ENCODE measurements at places on chromosomes 11 and 22.
A peak's percentile ranks its signal among the peaks of the same experiment; 100 is the strongest.

DNA sequence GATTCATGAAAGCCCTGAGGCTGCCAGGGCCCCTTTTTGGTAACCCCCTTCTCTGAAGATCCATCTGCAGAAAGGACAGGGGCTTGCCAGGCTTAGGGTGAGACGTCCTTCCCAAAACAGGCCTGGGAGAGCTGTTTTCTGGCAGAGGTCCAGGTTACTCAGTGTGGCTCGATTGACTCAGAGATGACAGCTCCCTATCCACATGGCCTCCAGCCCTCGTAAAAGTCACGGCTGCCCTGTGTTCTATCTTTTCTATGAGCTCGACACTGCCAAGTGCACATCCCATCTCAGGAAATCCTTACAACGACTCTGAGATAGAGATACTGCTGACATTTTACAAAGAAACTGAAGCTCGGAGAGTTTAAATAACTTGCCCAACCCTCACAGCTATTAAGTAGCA is 20.4 kb downstream of the ADAMTS8 start:
- no peak for DNase-seq

- no peak for DNase-seq
Observed at GRCh38 chr11:123607781-123608180, 46.6 kb downstream of the SCN3B start.

DNA sequence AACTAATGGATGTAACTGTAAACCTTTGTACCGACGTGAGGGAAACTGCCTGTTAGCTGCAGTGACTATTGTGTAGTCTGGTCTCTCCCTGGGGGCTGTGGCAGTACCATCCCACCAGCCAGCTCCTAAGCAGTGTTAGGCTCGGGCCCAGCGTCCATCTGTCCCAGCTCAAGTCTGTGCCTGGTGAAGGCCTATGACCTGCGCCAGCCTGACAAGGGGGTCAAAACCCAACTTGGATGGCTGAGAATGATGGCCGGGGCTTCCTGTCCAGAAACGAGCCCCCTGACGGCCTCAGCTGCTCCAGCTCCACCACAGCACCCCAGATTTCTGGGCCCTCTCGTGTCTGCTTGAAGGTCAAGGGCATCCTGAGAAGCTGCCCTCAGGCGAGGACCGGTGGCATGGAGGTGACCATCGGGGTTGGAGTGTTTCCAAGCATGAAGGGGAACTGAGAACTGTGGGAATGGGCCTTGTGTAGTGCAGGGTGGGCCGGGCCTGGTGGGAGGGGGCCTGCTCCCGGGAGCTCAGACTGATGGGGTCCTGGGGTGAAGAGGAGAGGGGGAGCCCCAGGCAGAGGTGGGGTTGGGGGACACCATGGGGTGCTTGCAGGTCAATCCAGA is 14.3 kb upstream of the SPI1 start:
- no peak for DNase-seq

- DNase-seq = no peak
Observed at GRCh38 chr11:41446566-41446965, 12.9 kb downstream of the LRRC4C start.

DNA sequence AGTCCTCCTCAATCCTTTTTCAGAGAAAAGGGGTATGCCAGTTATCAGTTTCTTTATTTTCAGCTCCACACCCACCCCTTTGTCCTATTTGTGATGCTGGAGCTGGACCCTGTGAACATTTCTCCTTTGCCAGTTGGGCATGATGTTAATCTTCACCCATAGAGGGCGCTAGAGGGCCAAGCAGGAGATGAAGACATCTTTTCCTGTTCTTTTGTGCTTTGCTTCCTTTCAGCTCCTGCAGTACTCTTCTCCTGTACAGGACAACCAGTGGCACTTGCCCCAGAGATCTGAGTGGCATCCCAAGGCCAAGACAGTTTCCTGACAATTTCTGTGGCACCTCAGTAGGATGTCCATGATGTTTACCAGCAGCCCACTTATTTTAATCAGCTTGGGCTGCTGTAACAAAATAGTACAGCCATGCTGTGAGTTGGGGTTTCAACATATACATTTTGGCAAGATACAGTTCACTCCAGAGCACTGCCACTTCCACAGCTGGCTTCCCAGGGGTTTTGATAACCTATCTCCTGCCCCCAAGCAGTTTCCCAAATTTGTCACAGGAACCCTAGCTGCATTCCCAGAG is 4.6 kb downstream of the SAA2 start:
- DNase-seq = peak; percentile 27

DNA sequence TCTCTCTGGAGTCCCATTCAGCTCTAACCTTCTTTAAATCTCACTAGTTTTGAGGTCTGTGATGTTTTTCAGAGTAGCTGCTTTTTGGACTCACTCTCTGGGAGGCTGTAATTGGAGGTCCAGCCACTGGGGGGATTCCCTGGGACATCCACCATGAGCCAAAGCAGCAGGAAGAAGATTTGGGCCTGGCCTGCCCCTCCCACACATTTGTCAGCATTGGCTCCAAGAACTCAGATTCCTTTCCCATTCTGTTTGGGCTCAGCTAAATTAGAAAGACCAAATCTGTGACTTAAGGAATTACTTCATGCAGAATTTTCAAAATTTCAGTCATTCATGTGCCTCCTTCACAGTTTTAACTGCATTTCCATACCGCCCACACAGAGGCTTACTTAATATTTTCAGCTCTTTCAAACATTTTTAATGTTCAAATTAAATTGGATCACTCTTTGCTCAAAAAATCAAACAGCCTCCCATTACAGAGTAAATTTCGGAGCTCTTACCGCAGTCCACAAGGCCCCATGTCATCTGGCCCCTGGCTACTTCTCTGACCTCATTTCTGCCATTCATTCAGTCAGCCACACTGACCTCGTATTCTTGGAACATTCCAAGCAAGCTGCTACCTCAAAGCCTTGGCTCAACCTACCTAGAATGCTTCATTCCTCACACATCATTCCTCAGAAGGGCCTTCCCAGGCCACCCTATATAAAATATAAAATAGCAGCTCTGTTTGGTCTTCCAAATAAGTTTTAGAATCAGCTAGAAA is 54.5 kb upstream of the RRAS2 start:
- DNase-seq = no peak

DNA sequence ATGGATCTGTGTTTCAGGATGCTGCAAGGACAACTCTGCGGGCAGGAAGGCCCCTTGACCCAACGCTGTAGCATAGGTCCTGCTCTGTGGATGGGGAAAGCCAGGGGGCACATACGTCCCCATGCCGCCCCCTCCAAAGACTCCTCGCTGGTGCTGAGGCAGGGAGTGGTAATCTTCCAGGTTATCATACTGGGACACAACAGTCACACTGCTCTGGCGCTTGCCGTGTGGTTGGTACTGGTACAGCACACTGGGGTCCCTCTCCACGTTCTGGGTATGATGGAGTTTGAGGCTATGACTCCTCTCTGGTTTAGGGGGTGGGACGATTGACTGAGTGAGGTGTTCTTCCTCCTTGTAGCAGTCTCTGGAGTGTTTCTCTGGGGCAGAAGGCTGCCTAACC is 26.2 kb upstream of the TP53AIP1 start:
- DNase-seq = no peak

DNA sequence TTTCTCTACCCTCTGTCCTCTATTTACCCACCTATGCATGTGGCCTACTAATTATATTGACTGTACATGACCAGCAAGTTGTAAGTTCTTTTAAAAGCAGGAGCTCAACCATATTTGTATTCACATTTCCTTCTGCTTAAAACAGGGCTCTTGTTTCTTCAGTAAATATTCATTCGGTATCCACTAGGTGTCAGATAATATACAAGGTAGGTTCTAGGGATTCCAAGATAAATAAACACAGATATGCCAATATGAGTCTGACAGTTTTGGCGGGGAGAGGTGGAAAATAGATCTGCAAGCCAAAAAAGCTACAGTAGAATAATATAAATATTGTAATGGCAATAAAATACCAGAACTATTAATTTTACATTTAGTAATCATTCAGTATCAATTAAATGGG is 15.3 kb upstream of the RAB30 start:
- DNase-seq = peak; percentile 81

GRCh38 chr11:85805387-85805786 is 5.6 kb downstream of the SYTL2 start:
- no peak for DNase-seq

- DNase-seq = no peak
Observed at GRCh38 chr11:99565333-99565732, 544.6 kb downstream of the CNTN5 start.

- DNase-seq = peak; percentile 31
Observed at GRCh38 chr11:28697920-28698827, 590.0 kb downstream of the METTL15 start.

GRCh38 chr11:35357923-35358322 is 61.4 kb downstream of the SLC1A2 start:
- DNase-seq = no peak

- DNase-seq = no peak
Observed at GRCh38 chr22:48077699-48078098, 1315.2 kb downstream of the TBC1D22A start.

GRCh38 chr22:17744430-17744829 is 29.8 kb downstream of the BID start:
- DNase-seq = no peak

- DNase-seq = no peak
Observed at GRCh38 chr22:49726022-49726681, 101.5 kb downstream of the BRD1 start.
